Bone marrow (tissue), 2 donors: ENCODE measurements at places on chromosomes 4 and X.

- DNase-seq: peak; percentile 40
These were observed 16.1 kb upstream of the ATP8A1 start for GRCh38 chr4:42673082-42673425.

- no peak for DNase-seq
These were observed 494.6 kb upstream of the FAM241A start for GRCh38 chr4:111650674-111651086.

- no peak for DNase-seq
These were observed 24.4 kb downstream of the TXK start for GRCh38 chr4:48109413-48110263.

DNA sequence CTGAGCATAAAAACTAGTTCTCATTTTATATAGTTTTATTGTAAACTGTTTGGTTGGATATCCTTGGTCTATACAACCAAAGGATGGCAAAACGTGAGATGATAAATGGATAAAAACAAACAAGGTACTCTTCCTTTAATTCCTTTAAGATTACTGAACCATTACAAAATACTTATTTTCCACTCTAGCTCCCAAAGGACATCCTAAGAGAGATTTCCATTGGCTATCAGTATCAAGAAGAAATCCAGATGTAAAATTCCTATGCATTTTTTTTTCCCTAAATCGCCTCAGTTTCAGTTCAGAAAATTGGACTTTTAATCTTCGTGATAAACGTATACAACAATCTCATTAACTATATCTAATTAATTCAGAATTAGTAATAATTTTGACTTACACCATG is 2.3 kb downstream of the FBXL5 start:
- DNase-seq: no peak

DNA sequence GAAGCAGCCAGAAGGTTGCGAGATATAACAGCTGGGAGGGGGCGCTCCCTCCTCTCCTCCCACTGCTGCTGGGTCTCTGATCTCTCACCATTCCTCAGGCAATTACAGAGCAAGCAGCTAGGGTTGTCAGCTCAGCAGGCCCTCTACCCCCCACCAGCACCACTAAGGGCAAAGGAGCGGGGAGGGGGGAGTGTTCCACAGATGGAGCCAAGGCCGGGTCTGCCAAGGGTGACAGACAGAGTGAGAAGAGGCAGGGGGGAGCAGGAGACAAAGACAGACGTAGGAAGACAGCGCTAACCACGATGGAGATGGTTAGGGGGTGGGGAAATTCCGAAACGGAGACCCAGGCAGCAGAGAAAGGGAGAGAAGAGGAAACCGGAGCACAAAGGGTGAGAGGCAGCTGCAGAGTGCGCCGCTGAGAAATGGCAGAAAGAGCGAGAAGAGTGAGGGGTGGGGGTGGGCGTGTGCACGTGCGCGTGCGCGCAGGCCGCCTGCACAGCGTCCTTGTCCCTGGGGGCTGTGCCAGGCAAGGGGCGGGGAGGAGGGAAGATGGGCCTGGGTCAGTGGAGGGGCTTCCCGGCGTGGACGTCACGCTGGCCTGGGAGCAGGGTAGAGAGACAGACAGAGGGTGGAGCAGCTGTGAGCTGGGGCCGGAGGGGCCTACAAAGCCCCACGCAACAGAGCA is 6.9 kb downstream of the L1CAM start:
- DNase-seq: no peak

DNA sequence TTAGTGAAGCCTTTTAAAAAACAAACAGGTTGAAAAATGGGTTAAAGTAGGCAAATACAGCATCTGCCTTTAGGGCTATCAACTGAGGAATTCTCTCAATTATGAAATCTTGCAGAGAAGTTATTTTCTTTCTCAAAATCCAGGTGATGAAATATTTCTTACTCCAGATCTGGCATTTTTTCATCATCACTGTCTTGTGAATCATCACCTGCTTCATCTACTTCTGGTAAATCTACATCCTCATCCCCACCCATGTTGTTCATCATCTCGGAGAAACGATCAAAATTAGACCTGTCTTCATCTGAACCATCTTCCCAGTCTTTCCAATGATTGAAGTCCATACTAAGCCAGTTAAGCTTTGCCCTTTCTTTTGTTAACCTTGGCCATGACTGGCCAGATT is 33.3 kb upstream of the HPF1 start:
- no peak for DNase-seq

GRCh38 chr4:79907001-79907400 is 166.0 kb downstream of the ANTXR2 start:
- DNase-seq: no peak

DNA sequence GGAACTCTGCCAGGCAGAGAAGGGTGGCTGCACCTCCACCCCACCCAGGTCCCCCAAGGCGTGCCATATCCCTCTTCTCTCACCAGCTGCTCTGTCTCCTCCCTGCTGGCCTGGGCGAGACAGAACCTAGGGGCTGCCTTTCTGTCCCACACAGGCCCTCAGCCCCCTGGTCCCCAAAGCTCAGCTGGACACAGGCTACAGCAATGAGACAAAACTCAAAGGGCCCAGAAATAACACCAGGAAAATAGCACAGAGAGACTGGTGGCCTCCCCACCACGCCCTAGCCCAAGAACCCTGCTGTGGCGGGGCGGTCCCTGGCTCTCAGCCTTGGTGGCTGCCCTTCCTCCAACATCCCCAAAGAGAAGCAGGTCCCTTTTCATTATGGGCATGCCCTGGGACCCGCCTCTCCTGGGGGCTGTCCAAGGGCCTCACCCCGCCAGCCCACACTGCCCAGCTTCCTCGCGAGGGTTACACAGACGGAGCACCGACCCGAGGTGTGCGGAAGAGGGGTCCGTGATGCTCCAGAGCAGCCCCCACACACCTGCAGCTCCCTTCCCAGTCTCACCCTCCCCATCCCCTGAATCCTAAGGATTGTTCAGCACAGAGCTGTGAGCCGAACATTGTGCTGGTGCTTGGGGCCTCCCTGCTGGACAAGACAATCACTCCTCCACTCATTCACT is 67.7 kb upstream of the HMX1 start:
- no peak for DNase-seq

DNA sequence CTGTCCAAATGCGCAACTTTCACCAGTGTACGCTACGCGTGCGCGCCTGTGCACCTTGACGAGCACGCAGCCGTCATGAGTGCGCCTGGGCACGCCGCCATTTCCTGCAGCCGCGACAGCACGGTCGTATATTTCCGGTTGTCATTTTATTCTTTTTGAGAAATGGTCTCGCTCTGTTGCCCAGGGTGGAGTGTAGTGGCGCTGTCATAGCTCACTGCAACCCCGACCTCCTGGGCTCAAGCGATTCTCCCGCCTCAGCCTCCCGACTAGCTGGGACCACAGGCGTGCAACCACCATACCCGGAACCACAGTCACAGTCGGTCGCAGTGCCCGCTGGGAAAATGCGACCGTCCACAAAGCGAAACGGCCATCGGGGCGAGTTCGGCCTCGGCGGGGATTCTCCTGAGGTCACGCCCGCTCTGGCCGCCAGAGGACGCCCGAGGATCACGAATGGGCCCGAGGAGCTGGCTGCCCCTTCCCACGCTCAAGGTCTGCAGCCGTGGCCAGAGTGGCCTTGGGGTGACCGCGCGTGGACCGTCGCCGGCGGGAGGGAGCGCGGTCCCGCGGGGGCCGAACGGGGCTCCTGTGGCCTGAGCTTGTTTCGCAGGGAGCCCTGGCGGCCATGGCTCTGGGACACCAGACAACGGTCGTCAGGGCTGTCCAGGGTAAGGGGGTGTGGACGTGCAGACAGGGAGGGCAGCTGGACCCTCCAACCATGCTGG is 23.7 kb upstream of the PNMA3 start:
- peak; percentile 22 for DNase-seq

DNA sequence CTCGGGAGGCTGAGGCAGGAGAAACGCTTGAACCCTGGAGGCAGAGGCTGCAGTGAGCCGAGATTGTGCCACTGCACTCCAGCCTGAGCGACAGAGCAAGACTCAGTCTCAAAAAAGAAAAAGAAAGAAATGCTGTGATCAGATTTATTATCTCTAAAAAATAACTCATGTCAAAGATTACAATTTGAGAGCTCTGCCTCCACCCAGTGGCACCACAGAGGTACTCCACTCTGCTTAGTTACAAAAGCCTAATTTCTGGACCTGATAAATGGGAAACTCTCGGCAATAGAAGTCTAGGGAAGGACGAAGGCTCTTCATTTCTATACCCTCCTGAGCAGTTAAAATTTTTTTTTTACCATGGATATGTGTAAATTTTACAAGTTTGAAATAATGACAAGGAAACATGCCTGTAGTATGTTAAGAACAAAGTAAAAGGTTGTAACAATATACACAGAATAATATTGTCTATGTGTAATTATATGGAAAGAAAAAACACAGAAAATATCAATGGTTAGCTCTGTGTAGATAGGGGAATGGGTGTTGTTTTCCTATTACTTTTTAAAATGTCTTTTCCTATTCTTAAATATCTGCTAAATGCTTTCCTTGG is 149.8 kb downstream of the STIM2 start:
- DNase-seq: no peak

DNA sequence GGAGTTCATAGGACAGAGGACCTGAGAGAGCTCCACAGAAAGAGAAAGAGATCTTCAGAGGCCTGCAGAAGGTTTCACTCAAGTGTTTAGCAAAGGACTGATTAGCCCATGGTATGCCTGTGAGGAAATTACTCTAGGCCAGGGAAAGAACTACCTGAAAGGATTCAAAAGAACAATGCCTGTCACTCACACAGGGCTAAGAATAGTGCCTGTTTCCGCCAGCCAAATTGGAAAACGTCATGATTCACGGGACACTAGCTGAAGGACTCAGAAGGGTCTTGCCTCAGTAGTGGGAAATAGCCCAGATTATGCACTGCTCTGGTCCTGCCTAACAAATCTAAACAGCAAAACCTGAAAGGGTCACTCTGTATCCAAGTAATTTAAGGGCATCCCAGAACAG is 21.1 kb downstream of the SYTL4 start:
- no peak for DNase-seq

DNA sequence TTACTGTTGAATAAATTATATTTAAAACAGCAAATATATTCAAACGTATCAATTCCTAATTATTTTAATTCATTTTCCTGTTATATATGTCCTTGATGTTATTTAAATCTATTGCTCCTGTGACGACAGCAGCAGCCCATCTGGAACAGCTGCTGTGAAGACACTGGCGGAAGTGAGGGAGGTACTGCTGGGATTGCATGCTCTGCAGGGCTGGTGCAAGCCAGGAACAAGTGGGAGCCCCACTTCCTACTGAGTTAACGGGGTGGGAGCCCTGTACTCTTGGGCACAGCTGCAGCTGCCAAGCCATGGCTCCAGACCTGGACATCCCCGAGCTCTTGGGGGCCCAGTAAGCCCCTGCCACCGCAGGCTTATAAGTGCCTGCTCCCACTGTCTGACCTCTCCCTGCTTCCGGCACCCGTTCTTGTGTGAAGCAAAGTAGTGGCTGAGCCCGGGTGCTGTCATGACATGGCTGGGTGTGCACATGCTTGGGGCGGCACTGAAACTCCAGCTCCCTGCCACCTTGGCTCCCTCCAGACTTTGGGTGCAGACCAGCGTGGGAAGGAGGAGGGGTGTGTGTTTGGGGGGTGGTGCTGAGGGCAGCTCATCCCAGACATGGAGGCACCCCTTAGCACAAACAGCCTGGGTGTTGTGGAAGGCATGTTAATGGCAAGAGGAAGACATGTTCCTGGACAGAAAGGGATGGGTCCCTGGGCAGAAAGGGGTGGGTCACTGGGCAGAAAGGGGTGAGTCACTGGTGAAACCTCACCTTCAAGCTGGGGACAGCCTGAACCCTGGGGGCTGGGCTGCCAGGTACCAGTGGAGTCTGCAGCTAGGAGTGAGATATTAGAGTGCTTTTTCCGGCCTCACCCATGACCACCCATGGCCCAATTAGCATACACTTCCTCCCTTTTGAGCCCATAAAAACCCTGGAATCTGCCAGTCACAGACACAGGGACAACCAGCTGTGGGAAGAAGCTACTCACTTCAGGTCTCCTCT is 1981.3 kb upstream of the IGFBP7 start:
- DNase-seq: no peak

DNA sequence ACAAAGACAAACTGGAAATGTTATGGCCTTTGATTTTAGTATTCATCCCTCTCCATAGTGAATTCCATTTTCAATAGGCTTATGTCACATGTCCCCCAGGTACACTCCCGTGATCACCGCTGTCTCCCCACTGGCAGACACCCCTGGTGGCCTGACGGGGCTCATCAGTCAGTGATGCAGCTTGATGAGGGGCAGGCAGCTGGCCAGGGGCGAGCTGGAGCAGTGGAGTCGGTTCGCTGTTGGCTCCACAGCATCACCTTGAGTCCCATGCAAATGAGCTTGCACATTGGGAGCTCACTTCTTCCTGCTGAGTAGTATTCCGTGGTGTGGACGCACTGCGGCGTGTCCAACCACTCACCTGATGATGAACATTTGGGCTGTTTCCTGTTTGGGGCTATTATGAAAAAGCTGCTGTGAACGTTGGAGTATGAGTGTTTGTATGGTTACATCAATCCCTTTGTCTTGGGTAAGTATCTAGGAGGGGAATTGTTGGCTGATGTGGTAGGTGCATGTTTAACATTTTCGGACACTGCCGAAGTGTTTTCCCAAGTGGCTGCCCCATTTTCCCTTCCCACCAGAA is 5.2 kb downstream of the TREX2 start:
- no peak for DNase-seq

DNA sequence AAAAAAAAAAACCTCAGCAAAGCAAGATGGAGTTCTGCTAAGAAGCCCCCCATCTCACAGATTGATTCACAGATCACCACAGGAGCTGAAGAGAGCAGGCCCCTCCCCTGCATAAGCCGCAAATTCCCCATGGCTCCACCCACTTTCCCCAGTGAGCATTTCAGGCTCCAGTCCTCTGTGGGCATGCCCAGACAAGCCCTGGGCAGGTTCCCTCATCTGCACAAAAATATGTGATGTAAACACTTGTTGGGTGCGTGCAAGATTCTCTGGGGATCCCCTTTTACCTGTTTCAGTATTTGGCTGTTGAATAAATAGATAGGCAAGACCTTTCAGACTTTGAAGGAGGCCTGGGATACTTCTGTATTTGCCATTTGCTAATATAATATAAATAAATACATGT is 514.3 kb downstream of the PCDH7 start:
- DNase-seq: no peak

- DNase-seq: no peak
These were observed 94.1 kb downstream of the DRD5 start for GRCh38 chr4:9875516-9875915.

DNA sequence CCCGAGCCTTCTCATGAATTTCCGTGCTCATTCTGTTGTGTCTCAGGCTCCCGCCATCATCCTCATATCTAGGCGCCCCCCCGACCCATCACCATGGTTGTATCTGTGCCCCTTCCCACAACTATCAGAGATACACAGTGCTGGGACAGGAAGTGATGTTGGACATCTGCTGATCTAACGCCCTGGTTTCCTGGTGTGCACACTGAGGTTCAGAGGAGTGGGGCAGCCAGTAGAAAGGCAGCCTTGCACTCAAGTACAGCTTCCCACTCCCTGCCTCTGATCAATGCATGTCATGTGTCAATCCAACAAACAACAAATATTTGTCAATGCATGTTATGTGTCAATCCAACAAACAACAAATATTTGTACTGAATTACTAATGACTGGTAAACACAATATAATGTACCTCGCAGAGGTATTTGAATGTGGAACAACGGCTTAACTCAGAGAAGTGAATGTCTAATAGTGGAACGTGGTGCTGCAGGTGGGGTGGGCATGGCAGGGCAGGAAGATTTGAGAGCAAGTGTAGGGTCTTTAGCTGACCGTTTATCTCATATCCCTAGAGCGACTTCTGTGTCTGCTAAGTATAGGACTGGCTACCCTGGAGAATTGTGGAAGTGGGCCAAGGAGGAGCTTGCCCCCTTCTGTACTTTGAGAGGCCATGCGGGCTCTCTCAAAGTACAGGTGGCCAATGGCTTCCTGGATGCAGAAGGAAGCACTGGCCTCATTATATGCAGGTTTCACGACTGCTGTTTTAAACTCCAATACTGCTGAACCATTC is 10.3 kb upstream of the SEL1L3 start:
- DNase-seq: no peak

- DNase-seq: no peak
These were observed 225.0 kb downstream of the QDPR start for GRCh38 chr4:17286752-17287460.
